ENCODE measurements at places on chromosomes 12 and 14.

DNA sequence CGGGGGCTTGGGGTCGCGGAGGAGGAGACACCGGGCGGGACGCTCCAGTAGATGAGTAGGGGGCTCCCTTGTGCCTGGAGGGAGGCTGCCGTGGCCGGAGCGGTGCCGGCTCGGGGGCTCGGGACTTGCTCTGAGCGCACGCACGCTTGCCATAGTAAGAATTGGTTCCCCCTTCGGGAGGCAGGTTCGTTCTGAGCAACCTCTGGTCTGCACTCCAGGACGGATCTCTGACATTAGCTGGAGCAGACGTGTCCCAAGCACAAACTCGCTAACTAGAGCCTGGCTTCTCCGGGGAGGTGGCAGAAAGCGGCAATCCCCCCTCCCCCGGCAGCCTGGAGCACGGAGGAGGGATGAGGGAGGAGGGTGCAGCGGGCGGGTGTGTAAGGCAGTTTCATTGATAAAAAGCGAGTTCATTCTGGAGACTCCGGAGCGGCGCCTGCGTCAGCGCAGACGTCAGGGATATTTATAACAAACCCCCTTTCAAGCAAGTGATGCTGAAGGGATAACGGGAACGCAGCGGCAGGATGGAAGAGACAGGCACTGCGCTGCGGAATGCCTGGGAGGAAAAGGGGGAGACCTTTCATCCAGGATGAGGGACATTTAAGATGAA, 630 bp downstream of the FOS start:
- DNase-seq = no peak

DNA sequence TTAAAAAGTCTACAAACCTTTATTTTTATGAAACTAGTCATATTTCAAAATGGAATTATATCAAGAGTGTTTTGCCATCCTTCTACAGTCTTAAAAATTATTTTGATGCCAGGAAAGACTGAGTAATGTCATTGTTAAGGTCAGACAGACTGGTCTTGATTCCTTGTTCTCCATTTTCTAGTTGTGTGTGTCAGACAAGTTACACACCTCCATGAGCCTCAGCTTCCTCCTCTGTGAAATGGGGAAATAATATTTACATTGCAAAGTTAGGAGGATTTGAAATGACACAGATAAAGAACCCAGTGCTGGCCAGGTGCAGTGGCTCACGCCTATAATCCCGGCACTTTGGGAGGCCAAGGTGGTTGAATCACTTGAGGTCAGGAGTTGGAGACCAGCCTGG, 47.4 kb upstream of the ELK3 start:
- DNase-seq = no peak

DNA sequence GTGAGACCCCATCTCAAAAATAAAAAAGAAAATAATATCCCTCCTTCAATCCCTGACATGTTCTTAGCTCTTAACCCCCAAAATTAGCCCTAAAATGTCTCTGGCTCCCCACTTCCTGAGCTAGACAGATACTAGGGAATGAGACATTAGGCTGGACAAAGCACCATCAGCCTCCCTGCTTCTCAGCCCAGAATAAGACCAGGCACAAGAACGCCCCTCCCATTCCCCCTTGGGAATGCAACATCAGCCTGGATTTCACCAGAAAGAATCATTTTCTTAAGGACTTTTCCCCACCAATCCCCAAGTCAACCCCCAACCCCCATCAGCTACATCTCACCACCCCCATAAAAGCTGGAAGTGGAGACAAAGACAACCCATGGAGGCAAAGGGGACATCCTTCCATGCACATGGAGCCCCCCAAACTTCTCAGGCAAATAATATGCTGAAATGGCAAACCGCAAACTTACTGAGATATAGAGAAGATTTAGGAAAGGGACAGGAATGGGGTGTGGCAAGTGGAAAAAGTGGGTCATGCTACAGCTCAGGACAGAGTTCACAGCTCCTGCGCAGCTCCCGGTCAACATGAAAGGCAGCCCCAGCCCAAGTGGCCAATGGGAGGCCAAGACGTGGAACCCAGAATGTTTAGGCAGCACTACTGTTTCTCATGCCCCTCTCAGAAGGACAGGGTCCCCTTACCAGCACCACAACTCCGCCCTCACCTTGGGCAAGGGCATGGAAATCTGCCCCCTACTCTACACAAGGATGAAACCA, 2.7 kb downstream of the CHD4 start:
- no peak for DNase-seq

DNA sequence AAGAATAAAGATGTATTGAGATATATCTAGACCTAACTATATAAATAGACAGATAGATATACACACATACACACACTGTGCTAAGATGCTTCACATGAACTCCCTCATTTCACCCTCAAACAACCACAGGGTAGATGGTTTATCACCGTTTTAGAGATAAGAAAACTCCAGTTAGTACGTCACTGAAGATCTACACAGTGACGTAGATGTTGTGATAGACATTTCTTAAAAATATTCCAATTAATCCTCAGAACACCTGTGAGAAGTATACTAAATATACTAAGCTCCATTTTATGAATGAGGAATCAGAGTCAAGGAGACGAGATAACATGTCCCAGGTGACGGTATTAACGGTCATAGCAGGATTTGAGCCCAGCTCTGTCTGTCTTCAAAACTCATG, 31.5 kb downstream of the CCDC60 start:
- no peak for DNase-seq

DNA sequence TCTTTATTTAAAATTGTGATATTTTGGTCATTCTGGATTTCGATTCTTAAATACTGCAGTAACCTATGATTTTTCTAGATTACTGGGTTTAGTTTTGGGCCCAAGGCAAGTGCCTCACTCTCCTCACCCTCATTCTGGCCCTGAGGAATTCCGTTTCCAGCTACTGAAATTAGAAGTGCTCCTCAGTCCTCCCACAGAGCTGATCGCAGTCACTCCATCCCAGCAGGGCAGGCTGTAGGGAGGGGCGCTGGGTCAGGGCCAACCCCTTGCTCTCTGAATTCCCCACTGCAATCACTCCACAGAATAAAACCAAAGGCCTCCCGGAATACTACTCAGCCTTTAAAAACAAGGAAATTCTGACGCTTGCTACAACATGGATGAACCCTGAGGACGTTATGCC, 66.5 kb upstream of the DIO3 start:
- no peak for DNase-seq

GRCh38 chr12:131258398-131258797, 304.7 kb downstream of the ADGRD1 start:
- no peak for DNase-seq

DNA sequence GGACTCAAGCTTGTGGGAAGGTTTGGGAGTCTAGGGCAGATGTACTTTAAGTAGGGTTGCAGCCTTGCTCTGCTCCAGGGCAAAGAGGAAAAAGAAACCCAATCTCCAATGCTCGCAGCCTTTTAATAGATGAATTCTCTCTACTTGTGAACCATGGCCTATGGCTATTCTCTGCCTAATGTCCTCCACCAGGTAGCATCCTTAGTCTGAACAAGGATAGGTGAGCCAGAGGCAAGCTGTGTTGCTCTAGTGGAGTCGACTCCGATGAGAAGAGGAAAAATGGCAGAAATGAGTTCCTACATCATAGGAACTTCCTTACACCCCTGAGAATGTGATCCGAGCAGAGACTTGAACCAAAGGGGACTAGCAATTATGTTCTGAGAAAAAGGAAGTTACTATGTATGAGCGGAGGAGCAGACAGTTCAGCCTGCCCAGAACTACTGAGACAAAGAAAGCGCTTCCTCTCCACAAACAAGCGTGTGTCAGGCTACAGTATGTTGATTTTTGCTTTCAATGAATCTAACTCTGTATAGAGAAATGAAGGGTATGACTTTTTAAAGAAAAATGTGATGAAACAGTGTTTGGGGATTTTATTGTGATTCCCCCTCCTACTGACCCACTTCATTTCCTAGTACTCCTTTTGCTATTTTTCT, 153.6 kb upstream of the ARID2 start:
- no peak for DNase-seq

DNA sequence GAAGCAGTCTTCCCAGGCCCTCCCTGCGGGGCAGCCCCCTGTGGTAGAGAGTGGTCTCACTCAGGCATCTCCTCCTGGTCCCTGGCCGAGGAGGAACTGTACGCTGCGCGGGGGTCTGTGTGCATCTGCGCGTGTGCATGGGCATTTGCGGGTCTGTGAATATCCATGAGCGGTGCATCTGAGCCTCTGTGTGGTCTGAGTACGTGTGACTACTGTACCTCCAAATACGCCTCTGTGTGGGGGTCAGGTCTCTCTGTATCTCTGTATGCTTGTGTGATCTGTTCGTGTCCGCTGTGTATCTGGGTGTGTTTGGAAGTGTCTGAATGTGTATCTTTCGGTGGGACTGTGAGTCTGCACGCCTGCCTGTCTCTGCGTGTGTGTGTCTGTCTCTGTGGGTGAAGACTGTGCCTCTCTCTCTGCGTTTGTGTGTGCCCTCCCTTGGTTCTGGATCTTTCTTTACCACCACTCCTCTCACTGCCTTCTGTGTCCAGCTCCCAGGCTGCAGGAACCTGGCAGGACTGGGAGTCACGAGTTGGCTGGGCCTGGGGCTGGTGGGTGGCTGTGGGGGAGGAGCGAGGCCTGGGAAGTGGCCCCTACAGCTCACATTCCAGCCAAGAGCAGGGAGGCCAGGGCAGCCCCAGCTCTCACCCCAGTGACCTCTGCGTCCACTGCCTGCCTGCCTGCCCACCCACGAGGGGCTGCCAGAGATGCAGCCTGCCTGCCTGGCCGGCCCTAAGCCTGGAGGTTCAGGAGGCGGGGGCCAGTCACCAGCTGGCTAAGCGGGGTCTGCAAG, 1.1 kb upstream of the PGF start:
- no peak for DNase-seq

DNA sequence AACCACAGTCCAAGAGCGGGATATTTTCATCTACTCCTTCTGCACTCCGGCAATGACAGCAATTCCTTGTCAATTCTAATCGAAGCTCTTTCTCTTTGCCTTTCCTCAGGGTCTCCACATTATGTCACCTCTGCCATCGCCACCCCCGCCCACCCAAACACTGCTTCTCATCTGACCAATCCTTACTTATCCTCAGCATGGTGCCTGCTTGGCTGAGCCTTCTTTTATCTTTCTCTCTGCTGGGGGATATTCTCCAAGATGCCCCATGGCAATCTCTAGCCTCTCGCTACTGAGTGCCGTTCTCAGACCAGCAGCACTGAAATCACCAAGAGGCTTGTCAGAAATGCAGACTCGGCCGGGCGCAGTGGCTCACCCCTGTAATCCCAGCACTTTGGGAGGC, 100.6 kb downstream of the PTPRB start:
- no peak for DNase-seq

DNA sequence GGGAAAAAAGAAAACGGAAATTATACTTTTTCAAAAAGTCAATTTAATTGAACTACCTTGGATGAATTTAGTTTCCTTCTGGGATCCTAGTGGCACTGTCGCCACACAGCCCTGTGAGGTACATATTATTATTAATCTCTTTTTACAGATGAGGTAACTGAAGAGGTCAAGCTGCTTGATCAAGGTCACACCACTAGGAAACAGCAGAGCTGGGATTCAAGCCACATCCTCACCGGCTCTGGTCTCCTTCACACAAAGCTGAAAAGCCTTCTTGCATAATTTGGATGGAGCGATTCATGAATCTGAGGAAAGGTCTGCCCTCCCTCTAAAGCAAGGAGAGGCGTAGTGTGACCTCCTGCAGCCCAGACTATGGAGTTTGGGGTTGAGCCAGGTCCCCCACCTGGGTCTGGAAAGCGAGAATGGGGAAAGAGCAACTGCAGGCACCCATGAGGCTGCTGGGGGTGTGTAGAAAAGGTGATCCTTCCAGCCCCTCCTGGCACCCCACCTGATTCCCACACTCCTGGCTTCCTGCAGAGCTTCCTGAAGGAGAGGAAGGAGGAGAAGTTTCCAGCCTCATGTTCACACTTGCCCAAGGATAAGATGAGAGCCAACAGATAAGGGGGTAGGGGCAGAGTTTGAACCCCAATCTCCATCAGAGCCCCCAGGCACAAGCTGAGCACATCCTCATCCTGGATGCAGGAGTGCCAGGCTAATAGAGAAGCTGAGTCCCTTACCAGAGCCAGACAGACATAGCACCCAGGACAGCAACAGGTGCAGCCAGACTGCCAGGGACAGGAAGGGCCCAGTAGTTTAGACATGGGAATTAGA, 3.9 kb upstream of the KRT79 start:
- no peak for DNase-seq

DNA sequence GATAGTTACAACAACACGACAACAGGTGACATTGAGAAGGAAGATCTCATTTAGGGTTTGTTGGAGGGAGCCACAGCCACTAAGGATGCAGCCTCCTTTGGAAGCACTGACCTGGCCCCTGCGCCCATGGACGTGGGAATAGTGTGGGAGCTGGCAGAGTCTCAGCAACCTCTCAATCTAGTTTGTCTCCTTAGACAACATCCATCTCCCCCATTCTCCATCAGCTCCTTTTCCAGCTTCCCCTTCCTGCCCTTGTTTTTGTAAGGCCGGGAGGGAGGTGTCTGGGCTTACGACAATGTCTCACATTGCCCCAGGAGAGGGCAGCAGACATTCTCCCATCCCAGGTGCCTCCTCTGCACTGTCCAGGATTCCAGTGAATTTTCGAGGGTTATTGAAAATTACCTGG, 170.2 kb upstream of the PZP start:
- no peak for DNase-seq

Data from activated naive CD8-positive, alpha-beta T cell treated with anti-CD3 and anti-CD28 coated beads, Interleukin-2, amount 50 U/mL, for 16 hours (primary cell).